ENCODE measurements at places on chromosomes 1 and 21. TPM values are rescaled to one million over a fixed set of nuclear protein-coding genes. Genes with fewer than 3 reads are reported as not detected.

Gene TP73
- polyA plus RNA-seq: not detected

Gene MPZL1
- polyA plus RNA-seq: 16.1 TPM

Gene IL12RB2
- polyA plus RNA-seq: 0.97 TPM

Gene TCHH
- polyA plus RNA-seq: 0.90 TPM

Gene FAM167B
- 23.5 TPM for polyA plus RNA-seq

Gene GPR3
- 1.2 TPM for polyA plus RNA-seq

Gene SPRR5
- not detected for polyA plus RNA-seq

Gene OR2AK2
- not detected for polyA plus RNA-seq

Gene ATP5IF1
- polyA plus RNA-seq: 146 TPM

Gene TNFRSF14
- polyA plus RNA-seq: 92.2 TPM

Gene SLAMF9
- not detected for polyA plus RNA-seq

Gene GPR37L1
- 0.01 TPM for polyA plus RNA-seq

Gene KCND3
- polyA plus RNA-seq: 2.8 TPM

Gene SELENBP1
- 141 TPM for polyA plus RNA-seq

Gene PEA15
- polyA plus RNA-seq: 276 TPM

Gene CRP
- polyA plus RNA-seq: 0.07 TPM

Gene TDRD5
- polyA plus RNA-seq: 0.31 TPM

Gene RASSF5
- polyA plus RNA-seq: 6.1 TPM

Gene CDCA8
- polyA plus RNA-seq: 0.22 TPM

Gene DENND2D
- polyA plus RNA-seq: 9.6 TPM

Gene CYP4A11
- not detected for polyA plus RNA-seq

Gene ARTN
- polyA plus RNA-seq: 0.74 TPM

Gene FMO3
- 3.4 TPM for polyA plus RNA-seq

Gene LAMTOR5
- 309 TPM for polyA plus RNA-seq

Gene CYP4Z1
- 0.51 TPM for polyA plus RNA-seq

All from adipose tissue (tissue), 3 donors.